ENCODE measurements at places on chromosomes 11 and 22.

GRCh38 chr11:122877732-122878131 lies 4.8 kb upstream of the JHY start:
- no peak for DNase-seq

DNA sequence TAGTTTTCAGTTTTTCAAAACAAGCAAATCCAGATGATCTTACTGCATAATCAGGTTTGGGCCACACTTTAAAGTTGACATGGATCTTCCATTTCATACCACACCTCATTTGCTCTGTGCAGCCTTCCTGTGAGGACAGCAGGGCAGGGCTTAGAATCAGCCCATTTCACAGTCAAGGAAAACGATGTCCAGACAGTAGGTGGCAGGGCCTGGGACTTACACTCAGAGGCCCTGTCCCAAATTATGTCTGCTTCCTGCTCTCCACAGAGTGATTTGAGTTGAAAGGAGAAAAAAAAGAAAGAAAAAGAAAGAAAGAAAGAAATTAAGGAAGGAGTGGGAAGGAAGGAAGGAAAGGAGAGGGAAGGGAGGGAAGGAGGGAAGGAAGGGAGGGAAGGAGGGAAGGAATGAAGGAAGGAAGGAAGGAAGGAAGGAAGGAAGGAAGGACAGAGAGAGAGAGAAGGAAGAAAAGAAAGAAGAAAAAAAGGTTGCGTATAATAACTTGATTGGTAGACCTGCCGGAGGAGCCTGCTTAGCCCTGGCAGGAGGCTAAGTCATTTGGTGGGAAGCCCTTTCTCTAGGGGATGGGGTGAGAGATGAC lies 23.6 kb downstream of the TSKU start:
- no peak for DNase-seq

GRCh38 chr11:99505831-99506230 lies 485.1 kb downstream of the CNTN5 start:
- no peak for DNase-seq

- no peak for DNase-seq
Observed at GRCh38 chr11:121253951-121254350, 38.6 kb upstream of the SC5D start.

- DNase-seq = no peak
Observed at GRCh38 chr11:46294365-46295309, 17.2 kb downstream of the CREB3L1 start.

GRCh38 chr11:854601-855329 lies 12.1 kb downstream of the TSPAN4 start:
- DNase-seq = no peak

GRCh38 chr11:45022294-45023064 lies 71.8 kb upstream of the TP53I11 start:
- no peak for DNase-seq

GRCh38 chr11:13721760-13722159 lies 53.3 kb downstream of the FAR1 start:
- no peak for DNase-seq

DNA sequence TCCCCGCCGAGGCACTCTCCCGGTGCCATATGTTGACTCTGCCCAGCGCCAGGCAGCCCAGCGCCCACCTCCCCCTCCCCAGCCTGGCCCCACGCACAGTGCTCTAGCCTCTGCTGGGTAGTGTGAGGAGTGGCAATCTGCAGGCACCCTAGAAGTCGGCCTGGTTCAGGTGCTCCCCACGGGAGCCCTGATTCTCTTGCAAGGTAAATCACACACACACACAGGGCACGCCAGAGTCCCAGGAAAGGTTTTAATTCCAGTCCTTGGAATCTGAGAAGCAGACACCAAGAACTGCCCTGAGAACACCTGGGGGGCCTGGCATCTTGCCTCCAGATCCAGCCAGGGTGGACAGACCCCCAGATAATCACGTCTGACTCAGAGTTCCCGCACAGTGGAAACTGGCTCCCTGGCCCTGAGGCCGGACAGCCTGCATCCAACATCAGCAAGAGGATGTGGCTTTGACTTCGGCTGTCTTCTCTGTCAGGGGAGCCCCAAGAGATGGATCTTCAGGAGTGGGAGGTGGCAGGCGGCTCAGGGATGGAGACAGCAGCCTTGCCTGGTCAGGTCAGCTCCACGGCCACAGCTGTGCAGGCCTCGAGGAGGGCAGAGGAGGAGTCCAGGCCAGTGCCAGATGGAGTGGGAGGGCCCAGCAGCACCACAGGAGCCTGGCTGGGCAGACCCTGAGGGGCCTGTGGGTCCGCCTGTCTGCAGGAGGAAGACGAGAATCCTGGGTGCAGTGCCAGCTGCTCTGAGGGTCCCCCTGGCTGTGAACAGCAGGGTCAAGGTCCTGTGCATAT lies 1.1 kb upstream of the RIN1 start:
- DNase-seq = no peak

GRCh38 chr22:23276656-23277582 lies 96.6 kb downstream of the BCR start:
- no peak for DNase-seq

GRCh38 chr11:92272651-92273050 lies 48.0 kb downstream of the FAT3 start:
- DNase-seq = no peak

All from ascending aorta (tissue), 2 donors.